CD4-positive, alpha-beta T cell treated with Interleukin-6 at 100 ng/mL for 8 hours (primary cell): ENCODE measurements at places on chromosomes 2 and 18.

GRCh38 chr2:47088371-47089082 is 66.6 kb downstream of the STPG4 start:
- DNase-seq: no peak

DNA sequence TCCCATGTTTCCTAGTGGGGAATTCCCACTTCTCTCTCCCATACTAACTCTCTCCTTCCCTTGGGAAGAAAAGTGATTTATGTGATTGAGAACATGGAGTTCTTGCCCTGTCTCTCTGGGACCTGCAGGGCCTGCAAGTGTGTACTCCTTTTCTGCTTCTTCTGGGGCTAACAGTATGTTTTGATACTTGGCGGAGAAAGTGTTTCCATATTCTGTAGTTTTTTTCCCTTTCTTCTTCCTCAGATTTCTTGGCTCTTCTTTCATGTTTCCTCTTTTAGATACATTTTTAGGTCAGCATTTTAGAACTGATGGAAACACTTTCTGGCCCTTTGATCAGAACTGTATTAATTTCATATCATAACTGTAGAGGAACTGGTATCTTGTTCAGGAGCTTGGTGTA is 352.2 kb downstream of the DLGAP1 start:
- no peak for DNase-seq

DNA sequence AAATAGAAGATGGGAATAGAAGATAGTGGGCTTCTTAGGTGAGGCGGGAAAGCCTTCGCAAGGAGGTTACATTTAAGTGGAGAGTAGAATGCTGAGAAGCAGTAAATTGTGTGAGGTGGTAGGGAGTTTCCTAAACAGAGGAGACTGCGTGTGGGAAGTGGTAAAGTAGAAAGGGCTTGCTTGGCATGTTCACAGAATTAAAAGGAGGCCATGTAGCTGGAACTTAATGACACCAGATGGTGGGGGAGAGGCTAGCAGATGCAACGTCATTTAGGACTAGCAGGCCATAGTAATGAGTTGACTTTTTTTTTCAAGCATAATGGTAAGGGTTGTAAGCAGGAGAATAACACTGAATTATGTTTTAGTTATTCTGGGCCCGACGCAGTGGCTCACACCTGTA is 13.0 kb upstream of the RTN4 start:
- DNase-seq: no peak

DNA sequence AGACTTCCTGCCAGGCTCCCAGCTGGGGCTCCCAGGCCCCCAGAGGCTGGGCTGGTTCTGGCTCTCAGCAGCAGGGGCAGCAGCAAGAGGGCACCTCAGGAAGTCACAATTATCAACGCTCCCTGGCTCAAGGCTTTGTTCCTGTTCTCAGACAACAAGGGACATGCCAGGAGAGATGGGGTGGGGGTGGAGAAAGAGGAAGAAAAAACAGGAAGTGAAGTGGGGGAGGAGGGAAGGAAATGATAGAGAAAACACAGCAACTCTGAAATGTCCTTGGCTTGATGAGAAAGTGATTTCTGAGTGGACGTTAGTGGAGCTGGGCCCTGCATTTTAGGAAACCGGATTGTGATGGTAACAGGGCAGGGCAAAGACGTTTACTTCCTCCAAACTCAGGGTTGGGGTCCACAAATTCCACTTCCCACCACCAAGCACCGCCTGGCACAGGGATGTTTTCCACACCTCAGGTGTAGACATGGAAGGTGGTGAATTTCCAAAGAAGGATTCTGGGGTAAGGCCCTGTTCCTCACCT is 40.4 kb downstream of the CYRIA start:
- no peak for DNase-seq

DNA sequence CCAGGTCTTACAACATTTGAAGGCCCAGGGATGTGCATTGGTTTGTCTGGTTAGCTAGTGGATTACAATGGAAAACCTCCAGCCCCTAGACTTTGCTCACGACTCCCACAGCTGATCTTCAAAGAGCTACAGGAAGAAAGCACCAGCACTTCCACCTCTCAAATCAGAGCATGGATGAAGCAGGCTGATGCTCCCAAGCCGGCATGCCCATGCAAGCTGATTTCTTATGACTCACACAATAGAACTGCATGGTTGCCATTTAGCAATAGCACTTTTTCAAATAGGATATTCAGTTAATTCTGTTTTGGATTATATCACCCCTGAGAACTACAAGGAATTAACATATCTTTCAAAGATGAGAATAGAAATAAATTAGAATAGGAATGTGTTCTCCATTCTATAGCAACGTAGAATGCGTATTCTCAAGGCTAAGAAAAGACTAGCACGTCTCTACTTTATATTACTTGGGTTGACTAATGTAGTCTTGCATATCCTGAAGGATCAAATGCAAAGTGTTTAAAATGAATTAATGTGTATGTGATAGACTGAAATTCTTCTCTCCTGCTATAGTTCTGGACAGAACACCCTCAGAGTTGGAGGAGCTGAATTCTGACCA is 292.4 kb downstream of the TRIB2 start:
- no peak for DNase-seq

- no peak for DNase-seq
These were observed 78.7 kb downstream of the GRB14 start for GRCh38 chr2:164542581-164543021.

DNA sequence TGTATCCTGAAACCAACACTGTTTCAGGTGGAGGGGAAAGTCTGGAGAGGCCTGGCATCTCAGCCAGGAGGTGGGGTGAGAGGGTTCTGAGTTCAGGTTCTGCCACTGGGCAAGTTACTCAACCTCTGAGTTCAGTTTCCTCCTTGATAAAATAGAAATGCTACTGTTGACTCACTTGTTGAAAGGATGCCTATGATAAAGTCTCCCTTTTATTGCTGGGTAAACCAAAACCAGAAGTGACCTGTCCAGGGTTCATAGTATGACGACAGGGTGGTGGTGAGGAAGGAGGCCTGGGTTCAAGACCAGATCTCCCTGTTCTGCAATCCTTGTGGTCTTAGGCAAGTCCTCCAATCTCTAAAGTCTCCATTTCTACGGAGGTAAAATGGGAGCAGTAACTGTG is 232.7 kb downstream of the PRKCE start:
- DNase-seq: no peak

- no peak for DNase-seq
These were observed 90.6 kb downstream of the VRK2 start for GRCh38 chr2:58137221-58137620.

GRCh38 chr2:119766944-119767343 is 7.2 kb downstream of the PTPN4 start:
- no peak for DNase-seq

DNA sequence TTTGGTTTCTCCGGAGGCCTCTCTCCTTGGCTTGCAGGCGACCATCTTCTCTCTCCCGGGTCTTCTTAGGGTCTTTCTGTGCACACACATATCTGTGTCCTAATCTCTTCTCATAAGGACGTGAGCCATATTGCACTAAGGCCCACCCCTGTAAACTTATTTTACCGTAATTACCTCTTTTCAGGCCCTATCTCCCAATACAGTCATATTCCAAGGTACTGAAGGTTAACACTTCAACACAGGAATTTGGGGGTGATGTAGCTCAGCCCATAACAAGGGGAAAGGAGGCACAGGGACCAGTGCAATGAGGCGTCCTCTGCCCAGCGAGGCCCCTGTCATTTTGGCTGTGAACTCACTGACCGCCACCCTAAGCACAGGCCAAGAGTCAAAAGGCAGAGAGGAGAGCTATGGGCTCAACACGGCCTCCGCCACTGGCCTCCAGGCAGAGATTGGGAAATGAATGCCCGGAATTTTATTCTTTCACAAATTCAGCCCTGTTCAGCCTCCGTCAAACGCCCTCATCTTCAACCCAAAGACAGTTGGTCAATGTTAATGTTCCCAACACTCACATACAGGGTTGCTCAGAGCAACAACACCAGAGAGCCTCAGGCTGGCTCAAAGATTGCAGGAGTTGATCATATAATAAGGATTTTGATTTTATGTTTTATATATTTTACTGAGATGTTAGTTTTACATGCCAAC is 15.9 kb upstream of the NMUR1 start:
- DNase-seq: no peak

DNA sequence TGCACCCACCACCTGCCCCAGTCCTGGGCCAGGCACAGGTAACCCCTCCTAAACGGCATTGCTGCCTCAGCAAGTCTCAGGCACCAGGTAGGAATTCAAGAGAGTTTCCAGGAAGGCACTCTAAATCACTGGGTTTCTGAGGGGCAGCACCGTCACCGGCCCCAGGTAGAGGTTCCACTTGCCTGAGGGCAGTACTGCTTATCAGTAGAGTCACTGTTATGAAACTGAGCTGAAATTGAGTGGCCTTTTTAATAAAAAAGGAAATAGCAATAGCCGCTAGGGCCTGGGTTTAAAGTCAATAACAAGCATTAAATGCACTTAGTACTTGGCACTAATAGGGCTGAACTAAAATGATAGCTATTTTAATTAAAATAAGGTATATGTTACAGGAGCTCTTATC is 653.7 kb downstream of the METTL4 start:
- no peak for DNase-seq

DNA sequence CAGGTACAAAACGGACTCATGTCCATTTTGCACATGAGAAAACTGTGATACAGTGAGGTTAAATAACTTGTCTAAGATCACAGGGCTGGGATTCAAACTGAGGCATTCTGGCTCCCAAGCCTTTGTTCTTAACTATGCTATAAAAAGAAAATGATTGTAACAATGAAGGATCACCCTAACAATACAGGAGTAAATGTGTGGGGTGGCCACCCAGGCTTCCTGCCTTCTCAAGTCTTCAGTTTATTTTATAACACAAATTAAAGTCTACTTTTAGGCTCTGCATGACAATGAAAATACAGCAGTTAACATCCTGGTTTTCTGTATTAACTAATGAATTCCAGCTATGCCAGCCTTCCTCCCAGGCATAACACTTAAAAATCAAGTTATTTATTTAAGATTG is 7.6 kb downstream of the WDFY1 start:
- DNase-seq: no peak

DNA sequence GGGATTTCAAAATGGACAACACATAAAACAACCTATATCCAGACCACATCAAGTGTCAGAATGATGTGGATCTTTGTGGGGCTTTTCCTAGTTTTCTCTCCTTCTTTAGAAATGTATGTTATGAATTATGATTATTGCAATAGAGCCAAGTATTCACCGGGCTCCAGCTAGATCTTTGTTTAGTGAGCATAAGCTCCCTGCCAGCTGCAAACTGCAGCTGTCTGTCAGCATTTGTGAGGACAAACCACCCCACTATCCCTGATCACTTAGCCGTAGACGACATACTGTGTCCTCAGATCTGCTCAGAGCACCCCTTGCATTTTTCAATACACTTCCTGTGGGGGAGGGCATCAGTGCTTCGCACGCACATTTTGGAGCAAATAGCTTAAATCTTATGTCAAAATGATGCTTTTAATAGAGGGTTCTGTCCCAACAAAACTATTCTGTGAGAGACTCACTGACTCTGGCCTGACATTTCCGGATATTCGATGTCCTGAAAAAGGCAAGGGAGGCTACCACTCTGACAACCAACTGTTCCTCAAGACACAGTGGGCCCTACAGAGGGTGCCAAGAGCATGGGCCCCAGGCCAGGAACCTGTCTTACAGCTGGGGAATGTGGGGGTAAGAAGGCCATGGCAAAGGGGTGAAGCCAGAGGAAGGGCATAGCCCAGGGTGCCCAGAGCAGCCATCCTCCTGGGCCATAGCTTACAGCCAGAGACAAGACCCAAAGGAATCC is 346.0 kb downstream of the ARHGAP15 start:
- DNase-seq: no peak

GRCh38 chr2:183057333-183057985 is 19.2 kb upstream of the NCKAP1 start:
- no peak for DNase-seq

- DNase-seq: no peak
These were observed 81.9 kb downstream of the LONRF2 start for GRCh38 chr2:100240386-100240785.

GRCh38 chr2:198044777-198045176 is 240.4 kb downstream of the PLCL1 start:
- DNase-seq: no peak

- no peak for DNase-seq
These were observed 6.6 kb upstream of the SEMA4C start for GRCh38 chr2:96876269-96877041.

GRCh38 chr2:85785871-85786270 is 32.1 kb downstream of the ATOH8 start:
- no peak for DNase-seq

- no peak for DNase-seq
These were observed 128.0 kb upstream of the MSH6 start for GRCh38 chr2:47654790-47655562.

DNA sequence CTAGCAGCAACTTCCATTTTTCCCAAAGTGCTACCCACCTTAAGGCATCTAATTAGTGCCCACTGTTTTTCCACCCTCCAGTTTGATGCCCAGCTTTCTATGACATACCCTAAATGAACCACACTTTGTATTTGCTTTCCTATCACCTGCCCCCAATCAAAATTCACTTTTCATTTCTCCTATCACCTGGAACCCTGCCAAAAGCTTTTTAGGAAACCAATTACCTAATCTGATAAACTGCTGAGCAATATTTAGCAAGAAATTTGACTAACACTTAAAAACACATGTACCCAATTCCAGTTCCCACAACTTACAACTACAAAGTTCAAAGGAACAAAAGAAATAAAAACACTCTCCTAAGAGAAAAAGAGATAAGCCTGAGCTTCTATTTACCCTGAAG is 71.7 kb downstream of the IKZF2 start:
- DNase-seq: no peak
